Activated CD8-positive, alpha-beta T cell treated with anti-CD3 and anti-CD28 coated beads, Interleukin-2, amount 10 ng/mL, durations not matched to agents 7 days and 5 days (primary cell): ENCODE measurements at places on chromosomes 7 and 10.
A peak's percentile ranks its signal among the peaks of the same experiment; 100 is the strongest.

DNA sequence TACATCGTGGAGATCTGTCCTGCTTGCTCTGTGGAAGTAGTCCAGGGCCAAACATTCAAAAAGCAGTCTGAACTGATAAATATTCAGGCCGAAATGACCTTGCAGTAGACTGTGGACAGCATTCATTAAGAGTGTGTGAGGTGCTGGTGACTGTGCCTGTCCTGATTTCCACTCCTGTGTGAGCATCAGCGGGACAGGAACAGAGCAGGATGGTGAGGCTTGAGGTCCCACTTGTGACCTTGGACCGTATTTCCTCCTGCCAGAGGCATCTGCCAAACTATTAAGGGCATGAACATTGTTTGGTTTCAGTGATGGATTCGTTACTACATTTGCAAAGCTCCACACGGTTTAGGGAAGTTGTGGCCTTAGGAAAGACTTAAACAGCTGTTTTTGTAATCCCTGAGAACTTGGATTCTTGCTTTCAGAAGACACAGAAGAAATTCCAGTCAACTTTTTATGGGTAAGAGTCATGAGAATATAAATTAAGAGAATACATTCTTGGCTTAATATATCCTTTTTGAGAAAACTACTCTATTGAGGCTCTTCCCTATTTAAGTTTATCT, 32.8 kb downstream of the CCNY start:
- no peak for DNase-seq

DNA sequence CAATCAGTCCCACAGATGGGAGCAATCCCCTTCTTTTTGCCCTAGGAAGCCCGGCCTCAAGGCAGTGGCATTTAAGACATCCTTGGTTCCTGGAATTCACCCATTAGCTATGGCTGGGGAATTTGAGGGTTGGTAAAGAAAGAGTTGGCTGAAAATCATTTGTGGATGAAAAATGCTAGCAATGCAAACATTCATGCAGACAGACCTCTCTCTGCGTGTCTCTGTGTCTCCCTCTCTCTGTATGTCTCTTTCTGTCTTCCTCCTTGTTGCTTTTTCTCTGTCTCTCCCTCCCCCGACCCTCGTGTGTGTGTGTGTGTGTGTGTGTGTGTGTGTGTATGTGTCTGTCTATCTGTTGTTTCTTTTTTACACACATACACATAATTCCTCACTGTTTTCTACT, 19.4 kb downstream of the LDB3 start:
- DNase-seq: no peak

DNA sequence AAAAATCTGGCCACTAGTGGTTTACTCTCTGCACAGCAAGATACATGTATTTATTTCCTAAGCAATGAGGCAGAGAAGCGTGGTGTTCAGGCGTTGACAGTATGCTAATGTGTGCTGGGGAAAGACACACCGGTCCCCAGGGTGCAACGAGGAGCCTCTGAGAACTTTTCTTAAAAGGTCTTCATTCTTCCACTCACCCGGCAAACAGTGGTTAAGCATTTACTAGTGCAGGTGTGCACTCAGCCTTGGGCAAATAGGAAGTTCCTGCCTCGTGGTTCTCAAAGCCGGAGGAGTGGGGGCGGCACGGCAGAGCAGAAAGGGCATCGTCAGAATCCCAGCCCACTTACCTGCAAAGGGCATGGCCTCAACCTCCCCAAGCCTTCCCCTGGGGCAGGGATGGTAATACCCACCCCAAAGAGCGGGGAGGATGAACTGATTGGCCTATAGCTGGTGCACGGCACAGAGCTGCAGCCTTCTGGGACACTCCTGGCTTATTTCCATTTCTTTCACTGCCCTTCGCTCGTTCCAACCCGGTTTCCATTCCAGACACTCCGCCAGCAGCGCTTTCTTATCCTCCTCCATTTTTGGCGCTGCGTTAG, 184.3 kb upstream of the CTBP2 start:
- DNase-seq: no peak

DNA sequence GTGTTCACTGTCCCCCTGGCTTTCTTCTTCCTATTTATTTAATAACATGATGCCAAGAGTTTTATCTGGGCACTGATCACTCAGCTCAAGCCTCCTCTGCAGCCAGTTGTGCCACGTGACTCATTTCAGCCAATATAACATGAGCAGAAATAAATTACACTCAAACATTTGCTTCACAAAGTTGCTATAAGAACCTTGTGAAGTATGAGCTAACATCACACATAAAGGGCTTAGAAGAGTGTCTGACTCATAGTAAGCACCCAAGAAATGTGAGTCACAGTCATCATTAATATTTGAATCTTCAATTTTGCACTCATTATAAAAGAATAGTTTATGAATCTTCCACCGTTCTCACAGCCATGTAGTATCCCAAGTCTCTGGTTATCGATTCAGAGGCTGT, 414.6 kb upstream of the NPVF start:
- DNase-seq: no peak

- DNase-seq: no peak
Observed at GRCh38 chr7:74307738-74308505, 18.7 kb downstream of the CLIP2 start.

DNA sequence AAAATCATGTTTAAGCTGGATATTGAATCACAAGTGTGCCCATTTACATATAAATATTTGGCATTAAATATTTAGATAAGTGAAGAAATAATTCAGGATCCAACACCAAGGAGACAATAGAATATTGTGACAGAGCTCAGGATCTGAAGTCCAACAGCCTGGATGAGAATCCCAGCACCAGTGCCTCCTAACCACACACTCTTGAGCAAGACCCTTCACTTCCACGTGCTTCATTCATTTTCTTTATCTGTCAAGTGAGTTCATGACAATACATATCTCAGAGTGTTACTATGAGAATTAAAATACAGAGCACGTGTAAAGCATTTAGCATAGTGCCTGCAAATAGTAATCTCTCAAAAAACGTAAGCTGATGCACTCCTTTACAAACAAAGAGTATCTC, 78.4 kb upstream of the IKZF1 start:
- no peak for DNase-seq

GRCh38 chr10:9274206-9274755, 1219.8 kb downstream of the GATA3 start:
- no peak for DNase-seq

GRCh38 chr10:77071001-77071511, 566.6 kb downstream of the KCNMA1 start:
- no peak for DNase-seq

DNA sequence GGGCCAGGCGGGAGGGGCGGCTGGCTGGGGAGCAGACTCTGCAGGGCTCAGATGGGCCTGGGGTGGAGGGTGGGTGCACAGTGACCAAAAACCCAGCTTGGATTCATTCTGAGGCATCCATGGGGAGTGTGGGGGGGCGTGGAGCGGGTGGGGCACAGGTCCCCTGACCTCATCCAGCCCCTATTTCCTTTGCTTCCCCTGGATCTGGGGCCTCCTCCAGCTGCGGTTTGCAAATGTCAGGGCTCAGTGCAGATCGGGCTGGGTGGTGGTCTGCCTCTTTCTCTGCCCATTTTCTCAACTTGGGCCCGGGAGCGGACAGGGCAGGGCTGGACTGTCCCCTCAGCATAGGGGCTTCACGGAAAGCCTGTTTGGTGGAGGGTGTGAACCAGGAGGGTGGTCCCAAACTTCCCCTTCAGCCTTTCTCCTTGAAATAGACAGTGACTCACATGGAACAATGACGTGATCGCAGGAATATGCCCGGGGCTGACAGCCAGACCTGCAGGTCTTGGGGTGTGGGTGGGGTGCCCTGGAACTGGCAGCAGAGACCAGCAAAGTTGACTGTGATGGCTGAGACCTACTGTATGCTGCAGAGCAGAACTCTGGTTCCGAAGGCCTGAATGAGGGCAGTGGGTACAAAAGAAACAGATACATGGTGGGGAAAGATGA, 72.9 kb upstream of the PODXL start:
- no peak for DNase-seq

DNA sequence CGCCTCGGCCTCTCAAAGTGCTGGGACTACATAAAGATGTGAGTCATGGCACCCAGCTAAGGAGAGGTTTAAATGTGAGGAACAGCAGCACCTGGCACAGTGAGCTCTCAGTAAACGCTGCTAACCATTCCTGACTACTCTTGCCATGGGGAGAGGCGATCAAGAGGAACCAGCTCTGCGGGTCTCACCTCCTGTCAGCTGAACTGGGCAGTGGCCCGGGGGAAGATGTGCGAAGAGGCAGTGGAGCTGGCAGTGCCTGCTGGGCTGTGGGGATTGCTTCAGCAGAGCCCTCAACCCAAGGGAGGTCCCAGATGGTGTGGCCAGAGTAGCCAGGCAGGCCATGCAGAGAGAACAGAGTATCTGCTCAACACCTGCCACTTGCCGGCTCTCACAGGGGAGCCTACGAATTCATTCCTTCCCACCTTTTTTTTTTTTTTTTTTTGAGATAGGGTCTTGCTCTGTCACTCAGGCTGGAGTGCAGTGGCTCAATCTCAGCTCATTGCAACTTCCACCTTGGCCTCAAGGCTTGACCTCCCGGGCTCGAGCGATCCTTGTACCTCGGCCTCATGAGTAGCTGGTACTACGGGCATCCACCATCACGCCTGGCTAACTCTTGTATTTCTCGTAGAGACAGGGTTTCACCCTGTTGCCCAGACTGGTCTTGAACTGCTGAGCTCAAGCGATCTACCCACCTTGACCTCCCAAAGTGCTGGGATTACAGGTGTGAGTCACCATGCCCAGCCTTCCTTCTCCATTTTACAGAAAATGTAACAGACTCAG, 6.8 kb downstream of the POLM start:
- DNase-seq: no peak

- DNase-seq: no peak
Observed at GRCh38 chr10:101079874-101080273, 18.1 kb downstream of the KAZALD1 start.

GRCh38 chr10:96456296-96456840, 57.4 kb downstream of the TLL2 start:
- DNase-seq: no peak

DNA sequence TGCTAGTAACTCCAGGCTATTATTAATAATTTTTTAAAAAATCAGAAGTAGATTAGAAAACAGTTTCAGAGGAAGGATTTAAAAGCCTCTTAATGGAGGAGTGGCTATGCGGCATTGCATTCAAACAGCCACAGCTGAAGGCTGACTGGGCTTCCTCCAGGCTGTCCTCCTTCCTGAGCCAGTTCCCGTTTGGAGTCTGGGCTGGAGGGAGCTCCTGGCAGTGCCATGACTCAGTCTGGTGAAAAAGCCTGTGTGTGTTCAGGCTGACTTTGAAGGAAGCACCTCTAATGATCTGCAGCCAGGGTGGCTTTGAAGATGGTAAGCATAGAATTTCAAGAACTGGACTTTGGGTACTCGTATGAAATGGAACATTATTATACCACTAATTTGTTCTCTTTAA, 134.6 kb downstream of the DPP6 start:
- no peak for DNase-seq

DNA sequence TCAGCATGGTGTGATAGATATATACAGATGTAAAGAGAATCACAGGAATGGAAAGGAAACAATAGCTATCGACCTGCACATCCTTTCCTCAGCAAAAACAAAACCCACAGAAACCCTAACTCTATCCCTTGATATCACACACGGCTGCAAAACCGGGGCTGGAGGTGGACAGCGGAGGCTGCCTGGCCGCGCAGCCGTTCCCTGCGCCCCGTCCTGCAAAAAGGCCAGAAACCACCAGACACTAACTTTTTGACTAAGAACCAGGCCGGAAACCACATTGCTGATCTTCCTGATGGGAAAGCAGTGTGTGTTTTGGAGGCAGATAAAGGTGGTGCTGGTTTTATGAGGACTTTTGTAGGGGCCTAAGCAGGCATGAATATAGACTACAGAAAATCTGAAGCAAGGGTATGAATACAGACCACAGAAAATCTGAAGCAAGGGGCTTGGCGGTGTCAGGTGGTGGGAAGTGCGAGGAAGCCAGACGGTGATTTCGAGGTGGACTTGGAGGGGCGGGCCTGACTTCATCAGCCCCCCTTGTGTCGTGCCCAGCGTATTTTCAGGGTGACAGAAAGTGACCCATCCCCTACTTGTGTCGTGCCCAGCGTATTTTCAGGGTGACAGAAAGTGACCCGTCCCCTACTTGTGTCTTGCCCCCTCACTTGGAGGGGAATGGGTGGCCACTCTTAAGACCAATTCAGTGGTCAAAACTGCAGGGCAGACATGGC, 123.3 kb downstream of the WDR37 start:
- DNase-seq: no peak

GRCh38 chr7:12942609-12943008, 255.2 kb downstream of the ARL4A start:
- no peak for DNase-seq

DNA sequence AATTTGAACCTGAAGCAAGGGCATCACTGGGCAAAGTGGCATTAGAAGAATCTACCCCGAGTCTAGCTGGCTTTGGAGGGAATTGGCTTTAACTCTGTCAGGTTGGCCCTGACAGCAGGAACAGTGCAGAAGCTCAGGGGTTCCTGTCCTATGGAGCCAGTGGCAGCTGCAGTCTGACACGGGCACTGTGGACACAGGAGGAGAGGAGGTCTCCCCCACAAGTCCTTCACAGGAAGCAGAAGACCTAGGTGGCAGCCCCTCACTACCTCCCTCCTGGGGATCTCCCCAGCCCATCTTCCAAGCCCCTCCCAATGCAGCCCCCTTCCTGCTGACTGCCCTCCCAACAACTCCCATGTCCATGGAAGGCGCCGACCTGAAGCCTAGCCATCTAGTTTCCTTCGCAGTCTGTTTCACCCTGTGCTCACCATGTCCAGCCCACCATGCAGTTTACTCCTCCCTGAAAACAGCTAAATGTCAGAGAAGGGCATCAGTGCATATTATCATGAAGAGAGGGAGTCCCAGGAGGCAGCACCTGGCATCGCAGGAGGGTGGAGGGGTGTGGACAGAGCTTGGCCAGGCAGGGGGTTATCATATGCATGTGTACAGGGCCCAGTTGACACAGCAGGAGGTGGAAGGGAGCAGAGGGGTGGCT, 17.9 kb upstream of the GDF10 start:
- no peak for DNase-seq

- peak; percentile 42 for DNase-seq
Observed at GRCh38 chr10:99532687-99533495, at the start of gene NKX2-3. NKX2-3 (plus strand) TSS chr10:99532942; CDS start chr10:99533132, 190 bp downstream.

- no peak for DNase-seq
Observed at GRCh38 chr10:70508912-70509756, 30.6 kb downstream of the PALD1 start.

GRCh38 chr7:74240482-74240881, 13.7 kb downstream of the RFC2 start:
- DNase-seq: no peak

- DNase-seq: no peak
Observed at GRCh38 chr7:44071726-44072363, 6.5 kb upstream of the PGAM2 start.
